Activated CD4-positive, alpha-beta T cell treated with anti-CD3 and anti-CD28 coated beads, Interleukin-2, amount 10 ng/mL, durations not matched to agents 7 days and 5 days (primary cell): ENCODE measurements at places on chromosomes 2 and 18.
A peak's percentile ranks its signal among the peaks of the same experiment; 100 is the strongest.

GRCh38 chr18:2896990-2897389, 50.2 kb downstream of the EMILIN2 start:
- DNase-seq, result no peak

- no peak for DNase-seq
Observed at GRCh38 chr2:171136024-171136423, 24.7 kb downstream of the TLK1 start.

DNA sequence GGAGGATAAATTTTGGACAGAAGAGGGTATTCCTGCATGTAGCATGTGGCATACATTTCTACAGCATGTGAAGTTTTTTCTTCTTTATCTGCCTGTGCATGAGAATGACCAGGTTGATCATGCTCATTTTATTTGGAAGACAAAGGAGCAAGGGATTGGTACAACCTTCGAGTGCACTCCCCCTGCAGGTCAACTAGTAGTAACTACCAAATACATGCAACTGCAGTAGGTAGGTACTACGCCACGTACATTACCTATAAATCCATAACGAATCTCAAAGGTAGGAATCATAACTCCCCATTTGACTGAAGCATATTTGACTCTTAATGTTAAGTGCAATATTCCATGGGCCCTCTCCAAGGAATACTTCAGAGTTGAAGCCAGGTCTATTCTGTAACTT, 763.9 kb downstream of the TSN start:
- DNase-seq, result no peak

GRCh38 chr2:105771836-105772235, 27.1 kb downstream of the NCK2 start:
- DNase-seq, result no peak

GRCh38 chr2:63734510-63734909, 107.2 kb upstream of the UGP2 start:
- no peak for DNase-seq

DNA sequence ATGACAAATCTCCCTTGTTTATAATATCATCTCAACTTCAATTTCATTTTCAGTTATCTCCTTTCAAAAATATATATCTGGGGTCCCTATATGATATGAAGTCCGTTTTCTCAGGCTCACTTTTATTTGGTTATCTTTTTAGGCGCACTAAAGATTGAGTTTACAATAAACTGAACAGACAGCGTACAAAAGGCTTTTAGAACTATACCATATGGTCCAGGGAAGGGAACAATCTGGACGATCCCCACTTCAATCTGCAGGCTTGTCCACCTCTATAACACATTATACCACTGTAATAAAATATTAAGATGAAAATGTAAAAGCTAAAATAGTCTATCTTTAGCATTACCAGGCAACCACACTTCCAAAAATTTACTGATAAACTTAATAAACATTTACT, 289.9 kb downstream of the ZEB2 start:
- no peak for DNase-seq

DNA sequence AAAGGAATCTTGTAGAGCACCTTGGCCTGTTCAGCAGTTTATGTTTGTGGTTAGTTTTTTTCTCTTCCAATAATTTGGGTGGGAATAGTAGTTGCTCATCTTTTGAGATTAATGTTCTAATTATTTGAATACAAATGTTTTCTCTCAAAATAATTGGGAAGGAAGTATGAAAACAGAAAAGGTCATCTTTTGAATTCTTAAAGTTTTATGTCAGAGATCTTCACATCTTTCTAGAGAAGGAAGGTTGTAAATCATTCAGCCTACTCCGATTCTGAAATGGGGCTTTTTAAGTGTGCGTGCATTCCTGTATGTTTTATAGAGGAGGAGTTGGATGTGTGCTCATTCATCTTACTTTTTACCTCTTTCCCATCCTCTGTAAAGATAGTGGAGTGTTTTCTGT, 29.0 kb downstream of the GRHL1 start:
- DNase-seq, result no peak

GRCh38 chr2:224145751-224146355, 106.8 kb upstream of the SERPINE2 start:
- no peak for DNase-seq

DNA sequence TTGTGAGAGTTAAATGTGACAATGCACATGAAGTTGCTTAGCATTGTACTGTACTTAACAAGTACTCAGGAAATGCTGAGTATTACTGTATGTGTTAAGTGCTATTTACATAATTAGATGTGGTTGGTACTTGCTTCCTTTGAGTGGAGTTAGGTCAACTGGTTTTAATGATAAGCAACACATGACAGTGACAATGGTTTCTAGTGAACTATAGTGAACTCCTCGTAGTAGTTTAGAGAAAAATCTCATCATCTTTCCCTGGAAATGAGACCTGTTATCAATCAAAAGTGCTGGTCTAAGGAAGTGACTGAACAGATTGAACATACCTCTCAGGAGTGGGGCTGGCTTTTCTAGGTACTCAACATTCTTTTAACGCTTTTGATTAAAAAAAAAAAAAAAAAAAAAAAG, 29.2 kb upstream of the ZDBF2 start:
- DNase-seq, result no peak

DNA sequence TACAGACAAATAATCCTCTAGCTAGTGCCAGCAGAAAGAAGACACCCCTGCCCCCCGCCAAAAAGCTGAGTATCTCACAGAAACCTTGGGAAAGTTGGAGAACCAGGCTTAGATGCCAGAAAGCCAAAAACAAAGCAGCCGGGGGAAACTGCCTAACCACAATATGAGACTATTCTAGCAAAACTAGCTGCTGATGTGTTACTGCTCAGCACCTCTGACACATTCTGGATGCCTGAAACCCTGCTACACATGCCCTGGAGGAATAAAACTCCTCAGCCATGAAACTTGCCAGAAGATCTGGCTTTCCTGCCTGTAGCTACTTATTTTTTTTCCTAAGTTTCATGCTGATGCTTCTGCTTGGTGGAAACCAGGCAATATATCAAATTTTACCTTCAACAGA, 122.7 kb upstream of the GCFC2 start:
- no peak for DNase-seq

DNA sequence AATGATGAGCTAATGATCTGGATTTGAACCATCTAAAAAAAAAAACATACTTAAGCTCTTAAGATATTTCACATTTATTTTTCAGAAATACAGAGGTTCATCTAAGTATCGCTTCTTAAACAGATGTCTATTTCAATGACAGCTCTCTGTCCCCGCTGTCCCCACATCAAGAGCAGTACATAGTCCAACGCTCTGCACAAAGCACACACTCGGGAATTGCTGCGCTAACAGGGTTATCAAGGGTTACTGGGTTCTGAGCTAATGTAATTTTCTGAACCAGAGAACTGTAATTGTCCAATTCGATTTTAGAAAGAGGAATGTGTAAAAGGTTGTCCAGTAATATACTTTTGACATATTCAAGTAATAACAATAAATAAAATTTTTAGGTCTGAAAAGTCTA, 58.8 kb upstream of the ST8SIA5 start:
- no peak for DNase-seq

DNA sequence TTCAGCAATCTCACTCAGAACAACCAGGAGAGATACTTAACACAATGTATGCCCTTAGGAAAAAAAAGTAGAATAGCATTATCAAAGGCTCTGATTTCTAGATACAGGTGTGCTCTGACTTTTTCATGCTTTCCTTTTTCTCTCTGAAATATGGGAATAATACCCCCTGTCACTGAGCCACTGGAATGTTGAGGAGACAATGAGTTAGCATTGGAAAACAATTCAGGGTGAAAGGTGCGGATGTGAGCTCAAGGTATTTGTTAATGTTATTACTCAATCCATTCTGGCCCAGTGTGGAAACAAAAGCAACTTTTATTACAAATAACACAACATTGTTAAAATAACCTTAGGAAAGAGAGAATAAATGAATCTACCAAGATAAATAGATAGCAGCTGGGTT, 228.0 kb downstream of the IKZF2 start:
- no peak for DNase-seq

DNA sequence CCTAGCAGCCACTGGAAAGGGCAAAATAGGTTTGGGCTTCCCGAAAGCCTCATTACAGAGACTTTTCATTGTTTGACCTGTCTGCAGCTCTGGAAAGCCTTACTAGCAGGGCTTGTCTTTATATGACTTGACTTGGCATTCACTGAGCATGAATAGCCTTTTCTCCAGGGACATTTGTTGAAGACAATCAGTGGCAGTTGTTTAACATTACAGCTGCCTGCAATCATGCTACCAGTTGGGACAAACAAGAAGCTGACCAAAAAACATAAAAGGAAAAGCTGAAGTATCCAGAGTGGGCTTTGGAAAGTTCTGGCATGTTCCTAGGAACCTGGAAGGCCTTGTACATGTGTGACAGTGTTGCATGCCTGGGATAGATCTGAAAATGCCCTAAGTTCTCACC, 121.4 kb downstream of the KCNF1 start:
- no peak for DNase-seq

- no peak for DNase-seq
Observed at GRCh38 chr2:218829868-218830451, 1.6 kb downstream of the PRKAG3 start.

GRCh38 chr2:162480067-162480466, 136.1 kb downstream of the GCA start:
- DNase-seq, result no peak

GRCh38 chr2:218275371-218276072, 5.2 kb downstream of the PNKD start:
- no peak for DNase-seq

DNA sequence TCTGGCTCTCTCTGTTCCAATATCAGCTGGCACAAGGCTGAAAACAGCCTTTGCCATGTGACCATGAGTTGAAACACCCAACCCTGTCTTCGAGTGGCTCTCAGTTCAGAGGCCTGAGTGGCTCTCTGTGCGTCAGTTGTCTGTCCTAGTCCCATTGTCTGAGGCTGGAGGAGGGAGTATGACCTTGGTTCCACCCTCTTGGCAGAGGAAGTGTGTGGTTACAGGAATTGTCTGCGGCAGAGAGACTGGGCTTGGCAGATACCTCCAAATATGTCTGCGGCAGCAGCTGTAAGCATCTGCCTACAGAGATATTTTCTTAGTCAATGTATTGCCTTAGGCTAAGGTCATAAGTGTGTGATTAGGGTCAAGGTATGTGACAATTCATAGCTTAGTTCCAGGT, 32.6 kb downstream of the CNGA3 start:
- no peak for DNase-seq

GRCh38 chr2:217438136-217438535, 564.7 kb downstream of the TNS1 start:
- no peak for DNase-seq

GRCh38 chr2:181957668-181958067, 28.0 kb upstream of the PPP1R1C start:
- DNase-seq, result no peak

- DNase-seq, result no peak
Observed at GRCh38 chr2:19835781-19836281, 66.0 kb downstream of the TTC32 start.

GRCh38 chr18:64017870-64018269, 48.0 kb downstream of the SERPINB8 start:
- DNase-seq, result no peak

- DNase-seq, result no peak
Observed at GRCh38 chr2:203737360-203737759, 30.9 kb downstream of the CD28 start.

DNA sequence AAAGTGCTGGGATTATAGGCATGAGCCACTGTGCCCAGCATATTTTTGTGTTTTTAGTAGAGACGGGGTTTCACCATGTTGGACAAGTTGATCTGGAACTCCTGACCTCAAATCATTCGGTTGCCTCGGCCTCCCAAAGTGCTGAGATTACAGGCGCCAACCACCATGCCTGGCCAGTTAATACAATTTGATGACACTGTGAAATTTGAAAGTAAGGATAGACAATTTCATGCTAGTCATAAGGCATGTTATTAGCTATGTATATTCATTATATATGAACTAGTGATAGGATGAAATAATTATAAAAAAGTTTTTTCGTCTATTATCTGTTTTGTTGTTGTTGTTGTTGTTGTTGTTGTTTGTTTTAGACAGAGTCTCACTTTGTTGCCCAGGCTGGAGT, 8.6 kb upstream of the RIF1 start:
- DNase-seq, result no peak

DNA sequence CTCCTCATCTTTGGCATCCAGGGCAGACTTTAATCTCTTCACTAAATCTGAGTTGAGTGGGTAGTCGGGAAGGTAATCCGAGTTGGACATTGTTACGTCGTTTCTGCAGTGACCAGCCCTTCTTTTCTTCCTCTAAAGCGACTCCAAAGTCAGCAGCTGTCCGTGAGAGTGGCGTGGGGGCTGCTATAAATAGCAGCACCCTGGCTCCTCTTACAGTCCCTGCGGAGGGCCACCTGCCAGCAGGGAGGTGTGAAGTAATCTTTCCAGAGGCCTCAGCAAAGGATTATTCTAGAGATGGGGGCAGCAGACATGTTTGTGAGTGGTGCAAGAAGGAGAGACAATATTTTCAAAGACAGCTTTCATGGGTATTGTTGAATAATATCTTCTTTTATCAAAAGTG, at the start of gene ASB18:
Gene ASB18 (minus strand): TSS at position 151 of the 400 bp plus-strand sequence. CDS start 61 bp downstream, at position 90.
- DNase-seq, result no peak

DNA sequence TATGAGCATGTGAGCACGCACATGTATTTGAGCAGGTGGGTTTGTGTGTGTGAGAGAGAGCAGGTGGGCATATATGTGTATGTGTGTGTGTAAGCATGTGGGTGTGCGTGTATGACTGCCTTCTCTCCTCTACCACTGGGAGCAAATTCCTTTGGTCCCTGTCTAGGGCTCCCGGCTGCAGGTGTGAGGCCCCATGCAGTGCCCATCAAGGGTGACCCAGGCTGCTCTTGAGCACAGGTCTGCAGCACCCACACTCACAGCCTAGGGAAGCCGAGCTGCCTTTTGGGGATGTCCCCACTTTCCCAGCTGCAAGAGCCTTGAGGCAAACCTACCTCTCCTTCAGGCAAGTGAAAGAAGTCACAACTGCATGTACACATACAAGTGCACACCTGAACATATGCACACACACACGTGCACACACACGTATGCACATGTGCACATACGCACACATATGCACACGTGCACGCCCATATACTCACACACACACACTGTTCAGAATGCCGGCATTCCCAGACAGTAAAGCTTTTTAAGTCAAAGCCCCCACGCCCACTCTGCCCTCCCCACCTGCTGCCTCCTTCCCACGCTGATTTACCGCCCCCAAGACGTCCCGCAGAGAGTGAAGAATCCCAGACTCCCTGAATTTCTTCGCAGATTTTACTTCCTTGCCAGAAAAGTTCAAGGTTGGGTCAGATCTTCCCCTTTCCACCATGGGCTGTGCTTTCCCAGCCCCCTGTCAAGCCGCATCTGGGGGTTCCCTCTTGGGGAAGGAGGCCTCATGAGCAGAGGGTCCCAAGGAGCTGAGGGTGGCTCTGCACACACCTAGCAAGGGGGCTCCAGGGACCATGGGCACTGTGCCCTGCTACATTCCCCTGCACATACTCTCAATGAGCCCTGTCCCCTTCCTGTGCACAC, 170.6 kb downstream of the TWIST2 start:
- DNase-seq, result no peak

- DNase-seq, result peak; percentile 79
Observed at GRCh38 chr2:15142069-15142689, 419.0 kb downstream of the NBAS start.

GRCh38 chr2:115077626-115078025, 635.2 kb downstream of the DPP10 start:
- no peak for DNase-seq
